ENCODE measurements at places on chromosomes 4 and X. TPM values are rescaled to one million over a fixed set of nuclear protein-coding genes. Genes with fewer than 3 reads are reported as not detected.

DNA sequence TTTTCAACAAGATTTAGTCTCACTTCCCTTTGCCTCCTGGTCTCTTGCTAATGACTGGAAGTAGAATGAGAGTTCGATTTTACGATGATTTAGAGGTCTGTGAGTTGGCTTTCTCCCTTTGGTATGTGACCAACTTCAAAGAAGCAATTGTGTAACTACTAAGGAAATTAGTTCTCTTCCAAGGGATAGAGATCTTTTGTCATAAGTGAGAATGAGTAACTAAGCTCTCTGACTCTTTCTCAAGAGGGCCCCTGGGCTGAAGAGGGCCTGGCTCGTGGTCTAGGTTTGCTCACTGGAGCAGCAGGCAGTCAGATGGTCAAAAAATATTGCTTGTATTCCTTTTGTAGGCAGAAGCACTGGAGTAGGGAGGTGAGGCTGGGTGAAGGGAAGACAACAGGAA, 176.3 kb downstream of the ENOX2 start:
- peak; percentile 60 for DNase-seq

GRCh38 chrX:8288590-8288989, 117.5 kb upstream of the VCX2 start:
- DNase-seq, result no peak

CT83 gene
- not detected for total RNA-seq

PCDH10 gene
- 0.41 TPM for total RNA-seq

Measured in upper lobe of right lung (tissue), 1 donor.